ENCODE measurements at places on chromosomes 5 and 9. TPM values are rescaled to one million over a fixed set of nuclear protein-coding genes. Genes with fewer than 3 reads are reported as not detected.

- no peaks in the 10 kb centered on the region for H3K27me3 ChIP-seq
- DNase-seq: no peak
- H3K4me3 ChIP-seq: no peak overlapping the region
- H3K27ac ChIP-seq: no peak overlapping the region
- H3K4me1 ChIP-seq: no peaks in the 10 kb centered on the region
Observed at GRCh38 chr5:14208071-14209021, 65.2 kb downstream of the TRIO start.

- H3K4me3 ChIP-seq: no peak overlapping the region
- no peaks in the 10 kb centered on the region for H3K4me1 ChIP-seq
- DNase-seq: no peak
- H3K36me3 ChIP-seq: no peaks in the 10 kb centered on the region
- no peak overlapping the region for H3K27ac ChIP-seq
Observed at GRCh38 chr5:172104021-172104420, 84.0 kb downstream of the STK10 start.

- no peak overlapping the region for H3K4me3 ChIP-seq
- no peak overlapping the region for H3K27ac ChIP-seq
- H3K27me3 ChIP-seq: no peaks in the 10 kb centered on the region
Observed at GRCh38 chr5:669111-669841, 23.9 kb downstream of the TPPP start.

- no peaks in the 10 kb centered on the region for H3K4me1 ChIP-seq
- H3K4me3 ChIP-seq: no peak overlapping the region
- H3K36me3 ChIP-seq: no peaks in the 10 kb centered on the region
- no peak overlapping the region for H3K27ac ChIP-seq
- peaks cover 11% of the 10 kb centered on the region for H3K27me3 ChIP-seq
Observed at GRCh38 chr9:121372239-121373010, 2.4 kb upstream of the STOM start.

DNA sequence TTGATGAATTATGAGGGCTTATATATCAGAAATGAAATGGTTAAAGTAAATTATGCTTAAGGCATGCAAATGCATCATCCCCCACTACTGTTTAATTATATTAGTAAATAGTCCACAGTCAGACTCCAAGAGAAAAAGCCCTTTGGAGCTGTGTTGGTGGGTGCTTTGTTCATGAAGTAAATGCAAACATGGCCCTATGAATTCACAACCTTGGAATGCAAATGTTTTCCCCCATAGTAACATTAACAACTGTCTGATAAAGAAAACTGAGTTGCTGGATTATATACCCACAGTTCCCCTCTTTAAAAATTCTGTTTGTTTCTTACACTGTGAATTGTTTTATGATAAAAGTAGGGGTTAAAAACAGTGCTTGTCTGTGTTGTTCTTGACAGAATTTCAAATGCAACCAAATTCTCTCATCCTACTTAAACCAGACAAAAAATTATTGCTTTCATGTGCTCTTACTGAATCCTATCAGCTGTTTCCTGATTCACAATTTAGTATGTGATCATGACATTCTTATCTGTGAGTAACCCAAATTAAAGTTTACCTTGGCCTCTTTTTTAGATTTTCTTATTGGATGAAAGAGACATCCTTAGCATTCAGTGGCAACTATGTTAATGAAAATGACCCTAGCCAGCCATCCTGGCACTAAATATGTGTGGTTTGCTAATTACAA lies 48.5 kb upstream of the SNCAIP start:
- H3K4me1 ChIP-seq: no peaks in the 10 kb centered on the region
- no peak for DNase-seq
- H3K27me3 ChIP-seq: no peaks in the 10 kb centered on the region
- no peaks in the 10 kb centered on the region for H3K36me3 ChIP-seq

DNA sequence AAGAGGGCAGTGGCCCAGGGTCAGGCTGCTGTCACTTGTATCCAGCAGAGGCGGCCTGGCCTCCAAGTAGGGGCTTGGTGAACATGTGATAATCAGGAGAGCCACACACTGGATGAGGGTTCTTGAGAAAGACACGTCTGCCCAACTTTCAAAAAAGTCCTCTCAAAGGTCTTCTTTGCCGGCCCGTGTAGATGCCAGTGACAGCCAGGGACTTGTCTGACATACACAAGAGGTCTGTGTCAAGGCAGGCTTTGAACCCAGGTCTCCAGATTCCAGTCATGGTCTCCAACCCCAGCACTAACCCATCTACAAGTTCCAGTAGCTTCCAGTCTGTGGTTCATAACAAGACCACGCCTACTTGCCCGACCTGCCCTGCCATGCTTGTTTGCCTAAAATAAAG lies 7.9 kb upstream of the AMBP start:
- H3K27ac ChIP-seq: no peak overlapping the region
- no peaks in the 10 kb centered on the region for H3K36me3 ChIP-seq
- H3K4me1 ChIP-seq: no peaks in the 10 kb centered on the region
- H3K4me3 ChIP-seq: no peak overlapping the region

GRCh38 chr5:114362977-114363761 lies 1.3 kb downstream of the KCNN2 start:
- no peak for DNase-seq
- peaks cover 41% of the 10 kb centered on the region for H3K36me3 ChIP-seq
- no peaks in the 10 kb centered on the region for H3K4me1 ChIP-seq
- H3K27ac ChIP-seq: no peak overlapping the region
- H3K27me3 ChIP-seq: no peaks in the 10 kb centered on the region
- H3K4me3 ChIP-seq: peak overlapping the region; percentile 83

- peaks cover 2% of the 10 kb centered on the region for H3K4me1 ChIP-seq
- no peaks in the 10 kb centered on the region for H3K36me3 ChIP-seq
- no peak overlapping the region for H3K27ac ChIP-seq
- no peaks in the 10 kb centered on the region for H3K27me3 ChIP-seq
Observed at GRCh38 chr5:107389130-107389774, 281.5 kb downstream of the EFNA5 start.

DNA sequence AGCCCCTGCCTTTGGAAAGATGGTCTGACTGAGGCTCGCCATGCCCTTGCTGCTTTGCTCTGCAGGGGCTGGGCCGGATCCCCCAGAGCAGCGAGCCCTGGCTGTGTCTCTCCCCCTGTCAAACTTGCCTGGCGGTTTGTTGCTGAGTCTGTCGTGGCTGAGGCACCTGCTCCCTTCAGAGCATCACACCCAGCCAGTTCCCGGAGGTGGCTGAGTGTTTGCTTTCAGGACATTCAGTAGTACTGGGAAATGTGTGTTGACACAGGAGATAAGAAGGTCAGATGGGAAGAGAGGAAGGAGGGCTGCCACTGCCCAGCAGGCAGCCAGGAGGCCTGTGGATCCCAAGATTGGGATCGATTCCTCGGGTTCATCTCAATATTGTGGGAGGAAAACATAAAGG lies 62.9 kb downstream of the GADD45G start:
- H3K36me3 ChIP-seq: no peaks in the 10 kb centered on the region
- DNase-seq: no peak
- H3K27me3 ChIP-seq: no peaks in the 10 kb centered on the region
- no peak overlapping the region for H3K4me3 ChIP-seq

Gene LCN1
- polyA plus RNA-seq: not detected

Gene TNPO1
- 38.5 TPM for polyA plus RNA-seq

All from H1 (cell line).